ENCODE measurements at places on chromosomes 7 and 10. TPM values are rescaled to one million over a fixed set of nuclear protein-coding genes. Genes with fewer than 3 reads are reported as not detected.

The KNDC1 gene
- total RNA-seq = 0.05 TPM

The AKR1C1 gene
- total RNA-seq = 14.2 TPM

The HGF gene
- total RNA-seq = 6.6 TPM

The C10orf67 gene
- total RNA-seq = 0.35 TPM

The SAMD9L gene
- 4.1 TPM for total RNA-seq

The STK32C gene
- total RNA-seq = 5.9 TPM

The CLDN4 gene
- not detected for total RNA-seq

The SLC26A4 gene
- total RNA-seq = 1.5 TPM

The TMEM254 gene
- 7.1 TPM for total RNA-seq

The SCART1 gene
- 1.0 TPM for total RNA-seq

The DNAH11 gene
- total RNA-seq = 0.51 TPM

The RELN gene
- total RNA-seq = 0.57 TPM

The OR2F1 gene
- not detected for total RNA-seq

The PLXDC2 gene
- total RNA-seq = 22.6 TPM

The ADAM12 gene
- 1.3 TPM for total RNA-seq

The MGMT gene
- total RNA-seq = 11.4 TPM

The PDE1C gene
- 220 TPM for total RNA-seq

The CPA2 gene
- total RNA-seq = not detected

Measured in cardiac septum (tissue), 1 donor.